ENCODE measurements at places on chromosomes 1 and 21.

GRCh38 chr1:236457775-236458174 is 63.7 kb downstream of the EDARADD start:
- no peak for DNase-seq

GRCh38 chr1:109492779-109493178 is 1.1 kb upstream of the CYB561D1 start:
- DNase-seq, result no peak

- DNase-seq, result no peak
Observed at GRCh38 chr1:100622966-100623762, 85.2 kb downstream of the GPR88 start.

GRCh38 chr21:42651515-42652401 is 1.7 kb upstream of the PDE9A start:
- no peak for DNase-seq

- DNase-seq, result no peak
Observed at GRCh38 chr1:234315091-234315541, 58.1 kb upstream of the COA6 start.

DNA sequence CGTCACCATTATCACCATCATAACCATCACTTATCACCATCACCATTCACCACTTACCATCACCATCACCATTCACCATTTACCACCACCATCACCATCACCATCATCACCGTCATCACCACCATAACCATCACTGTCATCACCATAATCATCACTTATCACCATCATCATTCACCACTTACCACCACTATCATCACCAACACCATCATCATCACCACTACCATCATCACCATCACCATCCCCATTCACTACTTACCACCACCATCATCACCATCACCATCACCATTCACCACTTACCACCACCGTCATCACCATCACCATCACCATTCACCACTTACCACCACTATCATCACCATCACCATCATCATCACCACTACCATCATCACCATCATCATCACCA is 151.8 kb downstream of the CAMTA1 start:
- no peak for DNase-seq

DNA sequence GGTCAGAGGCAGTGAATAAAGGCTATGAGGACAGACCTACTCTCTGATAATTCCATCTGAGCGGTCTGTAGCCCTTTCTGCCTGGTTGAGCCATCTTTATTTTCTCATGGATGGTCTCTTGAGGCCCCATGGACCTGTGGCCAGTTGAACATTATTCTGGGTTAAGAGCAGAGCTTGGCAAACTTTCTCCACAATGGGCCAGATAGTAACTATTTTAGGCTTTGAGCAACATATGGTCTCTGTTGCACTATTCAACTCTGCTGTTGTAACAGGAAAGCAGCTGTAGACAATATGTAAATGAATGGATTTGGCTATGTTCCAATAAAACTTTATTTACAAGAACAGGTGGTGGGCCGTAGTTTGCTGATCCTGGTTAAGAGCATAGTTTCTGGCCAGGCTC is 62.7 kb downstream of the KAZN start:
- no peak for DNase-seq
